Adrenal gland (tissue), 19 donors: ENCODE measurements at places on chromosomes 4 and X. TPM values are rescaled to one million over a fixed set of nuclear protein-coding genes. Genes with fewer than 3 reads are reported as not detected.

TMPRSS11F gene
- total RNA-seq = 0.06 TPM

AGTR2 gene
- not detected for total RNA-seq

ACE2 gene
- 3.9 TPM for total RNA-seq

ZAR1 gene
- total RNA-seq = not detected

DNA sequence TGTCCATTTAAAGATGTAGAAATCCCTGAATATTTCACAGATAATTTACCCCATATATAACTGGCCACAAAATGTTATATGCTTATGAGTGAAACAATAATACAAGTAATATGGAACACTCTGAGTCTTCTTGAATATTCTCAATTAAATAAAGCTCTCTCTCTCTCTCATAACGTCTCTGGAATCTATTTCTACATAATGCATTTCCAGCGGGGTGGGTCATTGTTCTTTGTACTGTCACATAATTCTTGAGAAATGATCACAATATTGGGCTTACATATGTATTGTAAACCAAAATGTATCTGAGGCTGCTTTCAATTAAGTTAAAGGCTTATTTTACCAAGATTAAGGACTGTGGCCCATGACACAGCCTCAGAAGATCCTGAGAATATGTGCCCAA, 596.3 kb downstream of the FAT4 start:
- no peak overlapping the region for H3K4me3 ChIP-seq
- H3K4me1 ChIP-seq = no peaks in the 10 kb centered on the region
- H3K36me3 ChIP-seq = no peaks in the 10 kb centered on the region
- DNase-seq = no peak

- H3K36me3 ChIP-seq = no peaks in the 10 kb centered on the region
- DNase-seq = no peak
- H3K27ac ChIP-seq = no peak overlapping the region
These were observed 753.8 kb upstream of the PCDH7 start for GRCh38 chr4:29966386-29966785.

DNA sequence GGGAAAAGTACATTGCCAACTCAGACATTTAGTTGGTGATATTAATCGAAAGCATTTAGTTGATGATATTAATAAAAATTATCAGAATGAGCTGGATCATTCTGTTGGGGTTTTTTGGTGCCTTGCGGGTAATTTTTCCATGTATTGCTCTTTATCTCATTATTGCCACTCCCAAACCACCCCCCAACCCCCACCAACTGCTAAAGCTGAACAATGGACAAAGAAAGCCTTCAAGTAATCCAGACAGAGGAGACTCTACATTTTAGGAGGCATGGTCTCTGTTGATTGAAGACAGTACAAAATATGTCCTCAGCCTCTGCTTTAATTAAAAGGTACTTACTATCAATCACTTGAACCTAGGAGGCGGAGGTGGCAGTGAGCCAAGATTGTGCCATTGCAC, 22.5 kb downstream of the PDK3 start:
- no peak for DNase-seq
- H3K4me1 ChIP-seq = no peaks in the 10 kb centered on the region
- H3K36me3 ChIP-seq = no peaks in the 10 kb centered on the region
- no peak overlapping the region for H3K27ac ChIP-seq
- H3K4me3 ChIP-seq = no peak overlapping the region
- H3K27me3 ChIP-seq = no peaks in the 10 kb centered on the region

DNA sequence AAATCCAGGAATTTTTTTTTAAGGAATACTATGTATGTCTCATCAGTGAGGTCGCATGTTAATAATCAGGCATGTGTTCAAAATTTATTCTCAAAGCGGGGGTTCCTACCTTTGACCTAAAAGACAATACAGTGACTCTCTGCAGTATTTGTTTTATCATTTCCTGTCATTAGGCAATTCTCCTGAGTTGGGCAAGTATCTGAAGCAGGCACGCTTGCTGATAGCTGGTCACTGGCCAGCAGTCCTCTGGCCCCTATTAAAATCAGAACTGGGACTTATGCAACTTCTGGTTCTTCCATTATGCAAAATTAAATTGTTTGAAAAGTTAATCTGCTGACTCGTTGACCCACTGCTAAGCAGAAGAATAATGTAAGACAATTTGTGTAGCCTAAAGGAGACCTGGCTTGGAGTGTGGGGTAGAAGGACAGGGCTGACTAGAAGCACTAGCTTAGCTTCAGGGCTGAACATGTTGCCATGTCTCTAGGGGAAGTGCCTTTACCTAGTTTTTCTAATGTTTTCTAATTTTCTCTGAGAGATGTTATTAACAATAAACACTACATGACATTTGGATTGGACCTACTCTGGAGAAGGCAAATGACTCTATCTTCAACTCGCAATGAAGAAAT, 36.0 kb upstream of the GABRA2 start:
- no peak for DNase-seq
- H3K4me1 ChIP-seq = no peaks in the 10 kb centered on the region
- H3K4me3 ChIP-seq = no peak overlapping the region
- H3K27me3 ChIP-seq = no peaks in the 10 kb centered on the region
- H3K27ac ChIP-seq = no peak overlapping the region
- H3K36me3 ChIP-seq = no peaks in the 10 kb centered on the region

- DNase-seq = no peak
These were observed 207.6 kb upstream of the SLITRK2 start for GRCh38 chrX:145609951-145610511.

DNA sequence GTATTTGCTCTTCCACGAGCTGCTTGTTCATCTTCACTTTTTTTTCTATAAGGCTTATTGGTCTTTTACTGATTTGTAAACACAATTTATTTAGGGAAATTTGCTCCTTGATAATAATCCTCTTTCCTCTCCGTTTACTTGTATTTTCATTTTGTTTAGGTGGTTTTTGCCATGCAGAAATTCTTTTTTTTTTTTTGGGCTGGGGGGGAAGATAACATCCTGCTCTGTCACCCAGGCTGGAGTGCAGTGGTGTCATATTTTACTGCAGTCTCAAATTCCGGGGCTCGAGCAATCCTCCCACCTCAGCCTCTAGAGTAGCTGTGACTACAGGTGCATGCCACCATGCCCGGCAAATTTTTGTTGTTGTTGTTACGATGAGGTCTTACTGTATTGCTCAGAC, 31.6 kb upstream of the BRS3 start:
- H3K4me3 ChIP-seq = no peak overlapping the region
- no peaks in the 10 kb centered on the region for H3K36me3 ChIP-seq
- no peak for DNase-seq
- H3K27ac ChIP-seq = no peak overlapping the region
- H3K4me1 ChIP-seq = no peaks in the 10 kb centered on the region
- no peaks in the 10 kb centered on the region for H3K27me3 ChIP-seq

DNA sequence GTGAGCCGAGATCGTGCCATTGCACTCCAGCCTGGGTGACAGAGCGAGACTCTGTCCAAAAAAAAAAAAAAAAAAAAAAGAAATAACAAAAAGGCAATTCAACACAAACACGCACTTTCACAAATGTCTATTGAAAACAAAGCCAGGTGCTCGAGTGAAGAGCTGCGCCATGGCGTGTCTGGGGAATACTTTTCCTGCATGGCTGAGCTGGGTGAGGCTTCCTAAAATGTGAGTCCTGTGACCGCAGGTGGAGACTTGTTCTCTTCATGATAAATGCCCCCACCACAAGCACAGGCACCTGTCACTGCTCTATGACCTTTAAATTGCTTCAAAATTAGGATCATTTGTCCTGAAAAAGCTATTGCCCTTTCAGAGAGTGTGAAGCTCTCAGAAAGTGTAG, 4.0 kb upstream of the ABLIM2 start:
- DNase-seq = no peak
- H3K27ac ChIP-seq = no peak overlapping the region
- H3K4me3 ChIP-seq = no peak overlapping the region
- H3K27me3 ChIP-seq = no peaks in the 10 kb centered on the region

- peaks cover 4% of the 10 kb centered on the region for H3K27me3 ChIP-seq
- H3K36me3 ChIP-seq = no peaks in the 10 kb centered on the region
- H3K4me1 ChIP-seq = no peaks in the 10 kb centered on the region
- peak; percentile 50 for DNase-seq
- H3K27ac ChIP-seq = no peak overlapping the region
- no peak overlapping the region for H3K4me3 ChIP-seq
These were observed 68.3 kb upstream of the DDX3X start for GRCh38 chrX:41265615-41266014.

DNA sequence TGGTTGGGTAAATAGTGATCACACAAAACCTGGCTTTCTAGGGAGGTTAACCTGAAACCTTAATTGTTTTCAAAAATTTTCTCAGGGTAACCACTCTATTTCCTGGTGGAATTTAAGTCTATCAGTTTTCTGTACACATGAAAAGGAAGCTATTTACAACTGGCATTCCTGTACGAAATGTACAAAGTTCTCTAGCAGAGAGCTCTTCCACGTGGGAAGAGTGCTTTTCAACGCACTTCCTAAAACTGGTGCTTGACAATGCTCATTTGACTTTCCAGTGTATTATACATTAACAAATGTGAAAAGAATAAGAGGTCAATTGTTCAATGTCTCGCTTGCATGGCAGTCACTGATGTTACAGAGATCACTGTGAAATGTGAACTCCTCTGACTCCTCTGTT, 2.8 kb upstream of the SOD3 start:
- H3K4me1 ChIP-seq = peaks cover 9% of the 10 kb centered on the region
- H3K36me3 ChIP-seq = no peaks in the 10 kb centered on the region
- no peak overlapping the region for H3K27ac ChIP-seq
- no peak for DNase-seq
- no peaks in the 10 kb centered on the region for H3K27me3 ChIP-seq
